ENCODE measurements at places on chromosomes 5 and 9.

DNA sequence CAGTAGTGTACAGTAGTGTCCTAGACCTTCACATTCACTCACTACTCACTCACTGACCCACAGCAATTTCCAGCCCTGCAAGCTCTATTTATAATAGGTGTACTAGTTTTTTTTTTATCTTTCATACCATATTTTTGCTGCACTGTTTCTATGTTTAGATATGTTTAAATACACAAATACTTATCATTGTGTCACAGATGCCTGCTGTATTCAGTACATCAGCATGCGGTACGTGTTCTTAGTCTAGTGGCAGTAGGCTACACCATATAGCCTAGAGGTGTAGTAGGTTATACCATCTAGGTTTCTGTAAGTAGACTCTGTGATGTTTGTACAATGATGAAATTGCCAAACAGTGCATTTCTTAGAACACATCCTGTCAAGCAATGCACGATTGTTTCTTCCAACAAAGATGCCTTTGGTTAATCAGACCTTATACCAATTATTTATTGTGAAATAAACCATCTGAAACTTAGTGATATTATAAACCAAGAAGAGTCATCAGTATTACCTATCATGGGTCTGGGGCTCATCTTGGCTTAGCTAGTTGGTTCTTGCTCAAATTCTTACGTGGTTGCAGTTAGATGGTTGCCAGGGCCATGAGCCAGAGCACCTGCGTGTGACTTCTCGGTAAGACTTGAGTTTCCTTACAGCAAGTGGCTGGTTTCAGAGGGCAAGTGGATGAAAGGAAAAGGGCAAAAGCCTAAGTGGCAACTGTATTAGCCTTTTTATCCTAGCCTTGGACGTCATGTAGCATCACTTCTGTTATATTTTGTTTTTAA lies 41.1 kb downstream of the ERBIN start:
- DNase-seq, result no peak

GRCh38 chr5:117733051-117733450 lies 1158.4 kb upstream of the SEMA6A start:
- no peak for DNase-seq

DNA sequence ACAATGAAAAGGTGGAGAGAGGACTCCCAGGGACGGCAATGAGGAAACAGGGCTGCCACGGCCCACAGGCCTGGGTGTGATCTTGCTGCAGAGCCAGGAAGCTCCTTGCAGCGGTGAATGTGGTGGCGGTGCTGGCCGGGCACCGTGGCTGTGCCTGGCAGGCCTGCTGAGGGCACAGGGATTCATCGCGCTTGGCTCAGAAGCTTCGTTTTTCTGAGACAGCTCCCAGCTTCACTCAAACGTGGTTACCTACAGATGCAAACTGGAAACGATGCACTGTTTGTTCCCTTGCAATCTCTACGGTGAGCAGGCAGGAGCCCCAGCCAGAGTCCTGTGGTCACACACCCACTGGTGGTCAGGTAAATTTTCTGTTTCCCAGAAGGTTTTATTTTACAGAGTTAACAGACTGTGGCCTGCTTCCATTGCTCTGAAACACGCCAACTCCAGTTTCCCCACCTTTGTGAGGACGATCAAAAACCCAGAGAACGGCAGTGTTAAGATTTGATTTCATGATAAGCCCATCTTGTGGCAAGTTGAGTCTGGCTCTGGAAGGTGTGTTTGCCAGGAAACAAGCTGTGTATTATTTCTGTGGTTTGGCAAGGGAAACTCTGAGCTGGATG lies 183.9 kb downstream of the AUH start:
- no peak for DNase-seq

GRCh38 chr5:75078027-75078426 lies 25.7 kb upstream of the GCNT4 start:
- DNase-seq, result no peak

DNA sequence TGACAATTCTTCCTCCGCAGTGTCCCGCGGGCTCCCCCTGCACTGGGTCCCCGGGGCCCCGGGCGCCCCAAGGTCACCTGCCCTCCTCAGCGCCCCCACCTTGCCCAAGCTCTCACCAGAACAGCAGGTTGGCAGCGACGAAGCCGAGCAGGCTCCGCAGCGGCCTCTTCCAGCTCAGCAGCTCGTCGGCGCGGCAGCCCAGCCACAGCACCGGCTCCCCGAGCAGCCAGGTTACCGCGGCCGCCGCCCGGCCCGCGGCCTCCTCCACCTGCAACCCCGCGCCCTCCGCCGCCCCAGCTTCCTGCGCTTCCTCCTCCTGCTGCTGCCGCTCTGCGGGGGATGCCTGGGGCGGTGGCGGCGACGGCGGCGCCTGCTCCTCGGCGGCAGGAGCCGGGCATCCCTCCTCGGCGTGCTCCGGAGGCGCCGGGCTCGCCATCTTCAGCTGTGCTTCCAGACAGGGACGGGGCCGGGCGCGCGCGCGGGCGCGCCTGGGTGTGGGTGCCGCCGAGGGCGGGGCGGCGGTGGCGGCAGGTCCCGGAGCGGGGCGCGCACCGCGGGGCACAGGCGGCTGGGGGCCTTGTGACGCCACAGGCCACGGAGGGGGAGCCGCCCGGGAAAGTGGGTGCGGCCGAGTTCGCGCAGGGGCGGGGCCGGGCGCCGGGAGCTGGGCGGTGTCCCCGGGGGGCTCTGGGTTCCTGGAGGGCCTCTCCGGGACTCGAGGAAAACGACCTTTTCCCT lies at the start of gene RETREG1:
Gene RETREG1, minus strand, starts transcription at position 462 of the 738 bp plus-strand sequence. Its CDS starts 26 bp downstream, at position 436.
- DNase-seq, result peak; percentile 41

DNA sequence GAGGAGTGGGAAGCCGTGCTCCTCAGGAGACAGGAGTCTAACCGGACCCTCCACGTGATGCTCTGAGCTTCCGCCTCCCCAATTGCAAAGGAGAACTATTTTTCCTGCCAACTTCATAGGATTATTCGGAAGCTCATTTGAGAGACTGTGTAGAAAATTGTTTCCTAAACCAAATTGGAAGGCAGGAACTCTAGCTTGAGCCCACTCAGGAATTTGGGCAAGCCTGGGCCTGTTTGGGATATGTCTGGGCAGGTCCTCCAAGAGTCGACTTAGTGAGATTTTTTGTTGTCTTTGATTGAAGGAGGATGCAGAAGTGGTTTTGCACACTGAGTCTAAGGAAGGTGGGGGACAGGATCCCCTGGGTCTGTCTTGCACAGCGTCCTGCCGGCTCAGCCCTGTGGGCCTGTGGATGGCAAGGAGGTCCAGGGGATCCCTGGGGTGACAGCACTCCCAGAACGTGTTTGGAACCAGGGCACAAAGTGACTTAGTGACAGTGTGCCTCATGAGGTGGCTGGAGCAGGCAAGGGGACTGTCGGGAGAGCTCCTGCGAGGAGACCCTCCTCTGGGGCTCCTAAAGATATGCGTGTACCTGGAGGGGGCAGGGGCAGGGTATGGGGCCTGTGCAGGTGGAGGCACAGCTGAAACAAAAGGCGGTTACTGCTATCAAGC lies 283.3 kb downstream of the NSG2 start:
- DNase-seq, result no peak

GRCh38 chr9:110579862-110580219 lies 300 bp upstream of the SVEP1 start:
- DNase-seq, result no peak

DNA sequence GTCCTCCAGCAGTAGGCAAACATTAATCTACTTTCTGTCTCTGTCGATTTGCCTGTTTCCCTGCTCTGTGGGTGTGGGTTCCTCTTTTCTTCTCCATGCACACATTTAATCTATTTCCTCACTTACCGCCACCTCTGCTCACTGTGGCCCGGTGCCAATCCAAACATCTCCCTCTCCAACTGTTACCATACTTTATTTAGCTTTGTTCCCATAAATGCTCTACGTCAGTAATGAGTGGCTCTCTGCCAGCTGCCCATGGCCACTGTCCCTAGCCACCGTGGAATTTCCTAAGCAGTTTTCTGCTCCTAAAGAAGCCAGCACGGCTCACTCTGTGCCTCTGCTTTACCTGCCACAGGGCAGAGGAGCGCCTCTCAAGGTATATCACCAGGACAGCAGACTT lies 19.5 kb upstream of the GOLPH3 start:
- no peak for DNase-seq

- DNase-seq, result no peak
These were observed 74.0 kb upstream of the SLC30A5 start for GRCh38 chr5:69019668-69020375.

DNA sequence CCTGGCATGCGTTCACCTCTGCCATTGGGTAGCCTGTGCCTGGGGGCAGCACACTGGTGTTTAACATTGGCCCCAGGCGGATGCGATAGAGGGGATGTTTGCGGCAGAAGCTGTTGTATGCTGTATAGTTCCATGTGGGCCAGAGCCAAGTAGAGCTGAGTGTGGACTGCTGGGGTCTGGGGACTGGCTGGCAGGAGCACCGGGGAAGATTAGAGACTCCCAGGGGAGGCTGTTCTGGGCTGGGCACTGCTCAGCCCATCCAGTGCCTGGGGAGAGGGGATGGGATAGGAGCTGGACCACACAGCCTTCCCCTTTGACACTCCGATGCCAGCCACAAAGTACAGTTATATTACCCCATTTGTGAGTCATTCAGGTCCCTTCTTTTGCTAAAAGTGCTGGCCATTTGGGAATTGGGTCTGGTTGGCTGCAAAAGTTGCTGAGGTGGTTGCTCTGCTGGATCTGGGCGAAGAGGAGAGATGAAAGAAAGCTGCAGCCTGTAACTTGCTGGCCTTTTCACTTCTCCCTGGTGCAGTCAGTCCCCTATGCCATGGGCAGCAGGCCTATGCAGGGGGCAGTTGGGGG lies 73.8 kb downstream of the RGS3 start:
- no peak for DNase-seq

DNA sequence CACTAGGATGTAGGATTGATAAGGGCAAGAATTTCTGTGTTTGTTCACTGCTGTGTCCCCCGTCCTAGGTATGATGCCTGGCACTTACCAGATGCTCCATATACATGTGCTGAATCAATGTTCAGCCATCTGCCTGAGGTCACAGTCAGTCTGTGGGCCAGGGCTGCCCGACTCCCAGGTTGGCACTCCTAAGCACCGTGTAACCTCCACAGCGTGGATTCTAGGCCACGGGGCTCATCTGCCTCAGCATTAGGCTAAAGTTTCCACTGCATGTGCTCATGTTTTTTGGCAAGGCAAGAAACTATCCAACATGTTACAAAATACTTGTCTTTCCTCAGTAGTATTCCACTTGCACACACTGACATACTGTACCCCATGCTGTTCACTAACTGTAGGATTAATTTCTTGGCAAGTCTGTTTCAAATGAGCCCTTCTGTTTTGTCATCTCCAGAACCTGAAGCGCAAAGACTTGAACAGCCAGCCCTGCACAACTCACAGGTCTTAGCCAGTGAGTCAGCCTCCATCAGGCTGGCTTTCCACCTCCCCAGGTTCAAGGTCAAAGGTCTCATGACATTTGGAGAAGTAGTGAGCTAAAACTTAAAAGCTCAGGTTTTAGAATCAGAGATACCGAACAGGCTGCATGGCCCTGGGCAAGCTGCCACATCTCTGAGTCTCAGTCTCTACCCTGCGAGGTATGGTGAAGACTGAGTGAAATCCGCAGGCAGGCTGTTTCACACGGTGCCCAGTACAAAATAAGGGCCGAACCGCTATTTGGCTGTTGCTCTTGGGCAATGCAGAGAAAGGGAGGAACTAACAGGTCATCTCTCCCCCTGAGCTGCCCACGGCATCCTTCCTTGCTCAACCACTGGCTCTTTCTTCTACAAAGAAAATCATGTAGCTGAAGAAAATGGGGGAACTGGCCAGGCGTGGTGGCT lies 7.2 kb downstream of the TOR1A start:
- no peak for DNase-seq

DNA sequence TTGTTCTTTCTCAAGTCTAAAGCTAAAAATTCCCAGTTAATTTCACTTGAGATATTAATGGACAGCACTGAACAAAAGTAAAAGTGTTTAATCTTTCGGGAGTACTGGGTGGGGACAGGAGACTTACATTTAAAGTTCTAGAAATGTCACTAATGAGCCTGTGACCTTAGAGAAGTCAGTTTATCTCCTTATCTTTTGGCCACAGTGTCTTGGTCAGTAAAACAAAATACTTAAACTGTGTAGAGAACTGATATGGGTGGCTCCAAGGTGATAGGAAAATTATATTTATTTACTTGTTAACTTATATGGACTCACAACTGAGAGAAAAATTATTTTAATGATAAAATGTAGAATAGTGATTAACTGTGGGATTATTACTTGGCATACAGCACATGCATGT lies 8.9 kb downstream of the IPO11 start:
- no peak for DNase-seq

- DNase-seq, result no peak
These were observed 68.8 kb upstream of the DAB2IP start for GRCh38 chr9:121582641-121583040.

DNA sequence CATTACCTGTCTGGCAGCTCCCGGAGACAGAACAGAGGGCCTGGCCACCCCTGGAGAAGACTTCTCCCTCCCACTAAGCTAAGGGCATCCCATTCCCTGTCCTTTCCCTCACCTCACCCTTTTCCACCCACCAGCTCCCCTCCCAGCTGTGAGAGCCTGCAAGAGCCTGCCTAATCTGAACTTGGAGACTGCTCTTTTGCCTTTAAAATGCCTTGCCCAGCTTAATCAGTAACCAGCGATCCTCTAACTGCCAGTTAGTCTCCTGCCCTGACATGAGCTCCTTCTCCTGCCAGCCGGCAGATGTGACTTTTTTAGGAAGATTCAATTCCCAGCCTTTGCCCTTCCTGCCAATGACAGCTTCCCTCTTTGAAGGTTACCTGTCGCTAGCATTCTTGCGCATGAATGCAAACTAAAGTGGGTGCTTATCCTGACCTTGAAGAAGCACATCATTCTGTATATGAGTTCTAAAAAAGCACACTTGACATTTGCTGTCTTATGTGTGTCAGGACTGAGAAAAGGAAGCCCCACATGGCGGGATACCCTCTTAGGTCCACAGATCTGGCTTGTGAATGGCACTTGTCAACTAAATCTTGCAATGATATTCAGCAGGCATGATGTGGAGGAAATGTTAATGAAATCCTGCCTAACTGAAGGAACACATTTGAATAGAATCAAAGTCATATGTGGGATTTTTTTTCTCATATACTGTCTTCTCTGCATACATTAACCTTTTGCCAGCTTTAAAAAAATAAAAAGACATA lies 411.2 kb upstream of the SLC30A5 start:
- DNase-seq, result no peak

DNA sequence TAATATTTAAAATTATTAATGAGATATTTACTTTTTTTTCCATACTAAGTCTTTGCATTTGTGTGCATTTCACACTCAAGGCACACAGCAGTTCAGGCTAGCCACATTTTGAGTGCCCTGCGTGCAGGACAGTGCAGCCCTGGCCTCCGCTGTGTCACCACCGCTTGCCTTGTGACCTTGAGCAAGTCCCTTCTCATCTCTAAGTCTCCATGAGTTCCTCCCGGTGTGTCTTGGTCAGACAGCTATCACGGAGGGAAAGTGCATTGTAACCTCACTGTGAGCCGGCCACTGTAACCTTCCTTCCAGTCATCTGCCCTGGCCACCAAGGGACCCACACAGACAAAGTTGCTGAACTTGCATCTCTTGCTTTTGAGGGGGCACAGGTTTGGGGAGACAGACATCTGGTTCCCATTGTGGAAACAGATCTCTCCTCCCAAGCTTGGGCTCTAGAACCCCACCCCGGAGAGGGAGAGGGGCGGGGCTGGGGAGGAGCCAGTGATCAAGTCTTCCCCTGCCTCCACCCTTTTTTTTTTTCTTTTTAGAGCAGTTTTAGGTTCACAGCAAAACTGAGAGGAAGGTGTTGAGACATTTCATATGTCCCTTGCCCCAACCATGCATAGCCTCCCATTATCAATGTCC lies 96.8 kb downstream of the C9orf50 start:
- DNase-seq, result no peak

- no peak for DNase-seq
These were observed 10.0 kb upstream of the INSL6 start for GRCh38 chr9:5195463-5195862.

- DNase-seq, result no peak
These were observed 42.5 kb upstream of the GABBR2 start for GRCh38 chr9:98751210-98751609.
